ENCODE measurements at places on chromosomes 11 and 22. TPM values are rescaled to one million over a fixed set of nuclear protein-coding genes. Genes with fewer than 3 reads are reported as not detected.
A peak's percentile ranks its signal among the peaks of the same experiment; 100 is the strongest.

- DNase-seq, result no peak
Measured at GRCh38 chr11:70894566-70895365, 357.6 kb downstream of the SHANK2 start.

GRCh38 chr11:128813729-128814128 is 53.4 kb downstream of the KCNJ1 start:
- DNase-seq, result no peak

GRCh38 chr11:8213376-8213775 is 44.6 kb upstream of the RIC3 start:
- no peak for DNase-seq

Gene VPREB1
- total RNA-seq, result not detected

DNA sequence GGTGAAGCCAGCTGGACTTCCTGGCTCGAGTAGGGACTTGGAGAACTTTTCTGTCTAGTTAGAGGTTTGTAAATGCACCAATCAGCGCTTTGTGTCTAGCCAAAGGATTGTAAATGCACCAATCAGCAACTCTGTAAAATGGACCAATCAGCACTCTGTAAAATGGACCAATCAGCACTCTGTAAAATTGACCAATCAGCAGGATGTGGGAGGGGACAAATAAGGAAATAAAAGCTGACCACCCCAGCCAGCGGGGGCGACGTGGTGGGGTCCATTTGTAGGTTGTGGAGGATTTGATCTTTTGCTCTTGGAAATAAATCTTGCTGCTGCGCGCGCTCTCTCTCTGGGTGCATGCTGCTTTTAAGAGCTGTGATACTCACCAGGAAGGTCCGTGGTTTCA is 202.9 kb downstream of the MIAT start:
- no peak for DNase-seq

Gene SYNGR1
- not detected for total RNA-seq

GRCh38 chr11:75873417-75874221 is 58.6 kb downstream of the UVRAG start:
- DNase-seq, result no peak

Gene CHST1
- total RNA-seq, result not detected

- no peak for DNase-seq
Measured at GRCh38 chr11:100942016-100942415, 187.6 kb downstream of the PGR start.

GRCh38 chr11:12848413-12848812 is 160.7 kb upstream of the RASSF10 start:
- no peak for DNase-seq

- DNase-seq, result no peak
Measured at GRCh38 chr11:70445091-70445490, 46.8 kb downstream of the CTTN start.

- DNase-seq, result no peak
Measured at GRCh38 chr11:47617417-47617809, 23.2 kb upstream of the C1QTNF4 start.

DNA sequence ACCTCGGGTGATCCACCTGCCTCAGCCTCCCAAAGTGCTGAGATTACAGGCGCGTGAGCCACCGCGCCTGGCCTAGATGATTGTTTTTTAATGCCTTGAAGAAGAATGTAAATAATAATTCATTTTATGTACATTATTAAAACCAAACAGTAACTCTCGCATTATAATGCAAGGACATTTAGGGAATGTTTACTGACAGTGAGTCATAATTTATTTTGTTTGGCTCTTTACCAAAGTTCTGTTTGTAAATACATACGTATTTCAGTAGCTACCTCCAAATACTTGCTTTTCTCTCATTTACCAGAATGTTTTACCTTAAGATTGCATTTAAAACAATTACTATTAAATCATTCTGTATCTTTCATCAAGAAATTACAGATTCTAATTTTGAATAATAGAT is 3.0 kb downstream of the RAB39A start:
- DNase-seq, result no peak

GRCh38 chr22:41888627-41889200 is 26.2 kb downstream of the SHISA8 start:
- DNase-seq, result no peak

Gene TRIM64C
- total RNA-seq, result not detected

Gene SBF2
- 13.8 TPM for total RNA-seq

Gene PPP6R2
- 80.1 TPM for total RNA-seq

GRCh38 chr11:41435531-41435930 is 23.9 kb downstream of the LRRC4C start:
- DNase-seq, result no peak

GRCh38 chr11:61274084-61274483 is 21.0 kb downstream of the VWCE start:
- no peak for DNase-seq

DNA sequence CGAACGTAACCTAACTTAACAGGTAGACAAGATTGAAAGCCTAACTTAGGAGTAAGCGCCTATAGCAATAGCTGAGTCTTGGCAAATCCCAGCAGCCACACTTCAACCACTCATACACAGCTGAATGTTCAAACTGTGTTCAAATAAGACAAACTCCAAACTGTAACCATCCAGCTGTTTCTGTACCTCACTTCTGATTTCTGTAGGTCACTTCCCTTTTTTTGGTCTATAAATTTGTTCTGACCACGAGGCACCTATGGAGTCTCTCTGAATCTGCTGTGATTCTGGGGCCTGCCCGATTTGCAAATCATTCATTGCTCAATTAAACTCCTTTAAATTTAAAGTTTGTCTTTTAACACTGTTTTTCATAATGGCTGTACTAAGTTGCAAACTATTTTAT is 8.2 kb upstream of the TENM4 start:
- no peak for DNase-seq

GRCh38 chr11:95567685-95568084 is 221.9 kb downstream of the FAM76B start:
- no peak for DNase-seq

- DNase-seq, result no peak
Measured at GRCh38 chr11:123011510-123011909, 29.9 kb upstream of the BSX start.

Gene RNF26
- total RNA-seq, result 18.3 TPM

Gene POU2AF2
- total RNA-seq, result not detected

GRCh38 chr11:105033781-105034180 is 1.2 kb downstream of the CASP1 start:
- DNase-seq, result peak; percentile 29

Gene NLRP14
- total RNA-seq, result not detected

- DNase-seq, result no peak
Measured at GRCh38 chr11:95138448-95138847, 48.8 kb downstream of the ENDOD1 start.
